ENCODE measurements at places on chromosomes 5 and 9. TPM values are rescaled to one million over a fixed set of nuclear protein-coding genes. Genes with fewer than 3 reads are reported as not detected.

SMC2 gene
- 2.6 TPM for polyA plus RNA-seq

IL13 gene
- polyA plus RNA-seq: not detected

IFNA14 gene
- not detected for polyA plus RNA-seq

PCDHGA3 gene
- polyA plus RNA-seq: 0.67 TPM

CYLC2 gene
- not detected for polyA plus RNA-seq

PCDHGC5 gene
- not detected for polyA plus RNA-seq

KIF4B gene
- polyA plus RNA-seq: 0.03 TPM

INSL4 gene
- polyA plus RNA-seq: not detected

ZNF189 gene
- 6.1 TPM for polyA plus RNA-seq

IRX2 gene
- polyA plus RNA-seq: 0.03 TPM

WDR31 gene
- 2.7 TPM for polyA plus RNA-seq

PCDHA10 gene
- not detected for polyA plus RNA-seq

DNA sequence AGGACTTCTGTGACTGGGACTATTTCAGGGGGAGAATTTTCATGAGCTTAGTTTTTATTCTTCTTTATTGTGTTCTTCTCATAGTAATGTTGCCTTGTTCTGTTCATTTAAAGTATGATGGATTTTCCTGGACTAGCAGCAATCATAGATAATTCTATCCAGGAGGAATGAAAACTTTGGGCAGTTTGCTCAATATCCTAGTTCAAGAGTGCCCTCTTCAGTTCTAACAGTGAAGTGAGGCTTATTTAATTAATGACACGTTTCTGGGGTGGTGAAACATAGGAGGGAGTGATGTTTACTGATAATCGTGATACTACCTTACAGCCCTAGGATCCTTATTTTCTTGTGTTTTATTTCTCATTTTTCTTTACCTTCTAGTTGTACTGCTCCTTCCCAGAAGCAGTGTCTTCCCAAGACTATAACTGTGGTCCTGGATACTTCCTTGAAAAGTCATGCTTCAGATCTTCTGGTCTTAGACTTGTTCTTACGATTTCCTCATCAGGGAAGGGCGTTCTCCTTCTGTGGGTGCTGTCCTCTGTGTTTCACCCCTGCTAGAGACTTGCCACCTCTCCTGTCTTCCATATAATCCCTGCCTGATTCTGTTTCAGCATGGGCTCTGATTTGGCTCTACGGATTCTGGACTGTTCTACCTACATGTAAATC, 57.4 kb downstream of the CFAP95 start:
- no peak for DNase-seq

DNA sequence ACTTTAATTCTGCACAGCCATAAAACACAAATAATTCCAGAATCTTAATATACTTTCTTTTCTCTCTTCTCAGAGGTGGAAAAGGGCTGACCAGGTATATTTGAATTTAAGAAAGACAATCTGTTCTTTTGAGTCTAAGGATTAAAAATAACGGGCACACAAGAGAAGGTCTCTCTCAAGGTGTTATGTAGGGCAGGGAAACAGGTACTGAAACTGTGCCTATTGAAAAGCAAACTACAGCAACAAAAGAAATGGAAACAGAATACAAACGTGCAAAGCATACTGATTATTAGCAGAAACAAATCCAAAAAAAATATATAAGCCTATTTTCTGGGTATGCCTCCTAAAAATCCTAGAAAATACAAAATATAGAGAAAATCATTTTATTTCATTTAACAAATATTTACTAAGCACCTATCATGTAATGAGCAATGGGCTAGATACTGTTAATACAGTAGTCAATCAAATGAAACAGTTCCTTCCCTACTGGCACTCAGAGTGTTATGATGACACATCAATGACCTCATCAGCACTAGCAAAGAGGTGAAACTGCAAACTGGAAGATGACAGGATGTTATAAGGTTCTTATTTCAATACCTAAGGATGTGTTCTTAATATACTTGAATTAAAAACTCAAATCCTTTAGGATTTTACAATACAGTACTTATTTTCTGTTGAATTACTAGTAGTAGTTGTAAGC, 87.7 kb downstream of the AUH start:
- no peak for DNase-seq

DNA sequence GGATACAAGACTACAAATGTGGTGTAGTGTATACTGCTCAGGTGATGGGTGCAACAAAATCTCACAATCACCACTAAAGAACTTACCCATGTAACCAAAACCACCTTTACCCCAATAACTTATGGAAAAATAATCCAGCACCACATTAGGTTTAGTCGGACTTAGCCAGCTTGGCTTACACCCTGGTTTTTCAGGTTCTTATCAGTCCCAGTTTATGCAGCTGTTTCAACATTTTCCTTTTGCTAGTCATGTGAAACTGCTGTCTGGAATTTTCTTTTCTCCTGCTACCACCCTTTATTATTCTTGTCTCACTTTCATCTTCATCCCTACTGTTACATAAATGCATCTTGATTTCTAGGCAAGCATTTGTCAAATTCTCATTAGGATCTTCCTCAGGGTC, 51.5 kb downstream of the STK32A start:
- no peak for DNase-seq

GRCh38 chr9:95874989-95875304, 544 bp upstream of the ERCC6L2 start:
- DNase-seq: peak; percentile 66

DNA sequence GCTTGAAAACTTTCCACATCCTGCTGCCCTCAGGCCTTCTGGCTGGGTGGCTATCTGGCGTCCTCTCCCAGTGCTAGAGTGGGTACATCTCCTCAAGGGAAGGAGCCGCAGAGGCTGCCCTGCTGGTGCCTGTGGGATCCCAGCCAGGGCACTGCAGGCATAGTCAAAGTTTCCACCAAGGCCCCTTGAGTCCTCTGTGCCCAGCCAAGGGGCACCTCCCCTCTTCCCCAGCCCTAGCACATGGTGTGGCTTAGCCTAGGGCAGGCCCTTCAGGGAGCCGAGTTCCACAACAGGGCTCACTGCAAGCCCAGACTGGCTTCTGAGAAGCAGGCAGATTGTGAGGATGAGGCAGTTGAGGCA, 103.2 kb downstream of the RGS3 start:
- DNase-seq: no peak

DNA sequence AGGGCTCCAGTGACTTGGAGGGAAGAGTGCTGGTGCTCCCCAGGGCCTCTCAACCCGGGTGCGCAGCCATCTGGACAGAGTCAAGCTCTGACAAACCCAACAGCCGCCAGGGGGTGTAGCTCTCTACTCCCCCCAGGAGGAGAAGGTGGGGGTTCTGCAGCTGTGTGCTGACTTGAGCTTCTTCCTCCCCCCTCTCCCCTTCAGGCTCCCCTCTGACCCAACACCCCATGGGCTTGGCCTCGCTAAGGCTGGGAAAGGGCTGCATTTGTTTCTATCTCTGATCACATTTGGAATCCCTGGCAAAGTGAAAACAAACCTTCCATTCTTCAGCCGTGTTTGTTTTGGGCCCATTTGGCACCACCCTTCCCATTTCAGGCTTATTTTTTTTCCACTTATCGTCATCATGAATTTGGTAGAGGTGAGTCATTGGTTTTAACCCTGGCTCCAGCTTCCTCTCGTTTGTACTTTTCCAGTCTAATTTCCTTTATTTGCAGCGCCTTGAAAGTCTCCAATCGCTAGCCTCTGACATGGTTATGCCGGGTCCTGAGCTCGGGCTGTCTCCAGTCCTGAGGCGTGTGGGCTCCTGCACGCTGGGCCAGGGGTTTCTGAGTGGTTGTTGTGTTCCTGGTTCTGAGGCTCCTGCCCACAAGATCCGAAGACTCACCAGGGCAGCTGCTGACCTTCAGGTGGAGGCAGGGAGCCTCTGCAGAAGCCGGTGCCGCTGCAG, 36.1 kb downstream of the DAP start:
- DNase-seq: peak; percentile 41

DNA sequence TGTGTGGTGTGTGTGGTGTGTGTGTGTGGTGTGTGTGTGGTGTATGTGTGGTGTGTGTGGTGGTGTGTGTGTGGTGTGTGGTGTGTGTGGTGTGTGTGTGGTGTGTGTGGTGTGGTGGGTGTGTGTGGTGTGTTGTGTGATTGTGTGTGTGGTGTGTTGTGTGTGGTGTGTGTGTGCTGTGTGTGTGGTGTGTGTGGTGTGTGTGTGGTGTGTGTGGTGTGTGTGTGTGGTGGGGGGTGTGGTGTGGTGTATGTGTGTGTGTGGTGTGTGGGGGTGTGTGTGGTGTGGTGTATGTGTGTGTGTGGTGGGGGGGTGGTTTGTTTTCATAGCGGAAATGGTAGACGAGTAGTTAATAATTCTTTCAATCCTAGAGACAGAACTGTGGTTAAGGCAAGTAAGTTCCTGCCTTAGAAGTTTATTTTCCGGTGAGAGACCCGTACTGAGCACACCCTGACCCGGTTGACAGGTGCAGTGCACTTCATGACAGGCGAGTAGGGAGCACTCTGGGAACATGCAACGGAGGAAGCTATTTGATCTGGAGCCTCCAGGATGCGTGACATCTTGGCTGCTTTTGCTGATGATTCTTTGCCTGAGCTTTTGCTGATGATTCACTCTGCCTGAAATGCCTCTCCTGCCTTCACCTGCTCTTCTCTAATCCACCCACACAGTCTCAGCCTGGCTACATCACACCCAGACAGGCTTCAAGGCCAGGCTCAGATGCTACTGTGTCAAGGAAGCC, 21.7 kb upstream of the FAT2 start:
- peak; percentile 65 for DNase-seq

GRCh38 chr9:126521551-126521950, 92.2 kb upstream of the LMX1B start:
- no peak for DNase-seq

GRCh38 chr5:141560725-141561483, 57.9 kb downstream of the DIAPH1 start:
- peak; percentile 76 for DNase-seq

DNA sequence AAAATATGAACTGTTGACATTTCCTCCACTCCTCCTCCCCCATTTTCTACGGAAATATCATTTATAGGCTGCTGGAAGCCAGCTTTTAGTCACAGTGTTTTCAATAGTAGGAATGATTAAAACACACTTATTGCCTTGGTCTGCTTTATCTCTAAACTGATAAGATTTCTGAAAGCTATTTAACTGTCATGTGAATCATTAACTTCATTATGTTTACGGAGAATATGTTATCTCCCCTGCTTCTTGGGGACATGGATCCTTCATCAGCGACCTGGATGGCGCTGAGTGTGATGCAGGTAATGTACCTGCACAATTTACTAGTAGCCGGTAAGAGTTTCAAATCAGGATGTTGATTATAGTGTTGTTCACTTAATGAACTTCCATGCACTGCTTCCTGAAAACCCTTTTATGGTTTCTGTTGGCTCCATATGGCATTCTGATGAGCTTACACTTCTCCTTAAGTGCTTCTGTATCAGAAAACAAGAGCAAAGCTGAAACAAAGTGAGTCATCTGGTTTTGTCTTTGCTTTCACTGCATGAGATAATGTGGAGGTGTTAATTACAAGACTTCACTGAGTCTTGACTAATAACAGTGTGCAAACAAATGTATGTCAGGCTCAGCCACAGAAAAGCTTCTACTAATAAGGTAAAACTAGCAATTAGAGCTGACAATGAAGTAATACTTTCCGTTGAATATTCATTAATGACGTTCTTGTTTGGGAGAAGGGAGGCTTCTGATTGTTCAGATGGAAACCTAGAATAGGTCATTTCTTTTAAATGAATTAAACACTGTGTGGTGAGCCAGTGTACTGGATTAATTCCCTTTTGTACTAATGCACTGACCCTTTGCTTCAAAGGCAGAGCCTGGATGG, 162.4 kb upstream of the ZNF608 start:
- DNase-seq: no peak

- DNase-seq: no peak
Measured at GRCh38 chr9:129270205-129270604, 92.1 kb upstream of the IER5L start.

- DNase-seq: no peak
Measured at GRCh38 chr9:20854444-20854843, 170.4 kb downstream of the FOCAD start.

GRCh38 chr9:1008216-1008615, 31.8 kb downstream of the DMRT3 start:
- DNase-seq: no peak

DNA sequence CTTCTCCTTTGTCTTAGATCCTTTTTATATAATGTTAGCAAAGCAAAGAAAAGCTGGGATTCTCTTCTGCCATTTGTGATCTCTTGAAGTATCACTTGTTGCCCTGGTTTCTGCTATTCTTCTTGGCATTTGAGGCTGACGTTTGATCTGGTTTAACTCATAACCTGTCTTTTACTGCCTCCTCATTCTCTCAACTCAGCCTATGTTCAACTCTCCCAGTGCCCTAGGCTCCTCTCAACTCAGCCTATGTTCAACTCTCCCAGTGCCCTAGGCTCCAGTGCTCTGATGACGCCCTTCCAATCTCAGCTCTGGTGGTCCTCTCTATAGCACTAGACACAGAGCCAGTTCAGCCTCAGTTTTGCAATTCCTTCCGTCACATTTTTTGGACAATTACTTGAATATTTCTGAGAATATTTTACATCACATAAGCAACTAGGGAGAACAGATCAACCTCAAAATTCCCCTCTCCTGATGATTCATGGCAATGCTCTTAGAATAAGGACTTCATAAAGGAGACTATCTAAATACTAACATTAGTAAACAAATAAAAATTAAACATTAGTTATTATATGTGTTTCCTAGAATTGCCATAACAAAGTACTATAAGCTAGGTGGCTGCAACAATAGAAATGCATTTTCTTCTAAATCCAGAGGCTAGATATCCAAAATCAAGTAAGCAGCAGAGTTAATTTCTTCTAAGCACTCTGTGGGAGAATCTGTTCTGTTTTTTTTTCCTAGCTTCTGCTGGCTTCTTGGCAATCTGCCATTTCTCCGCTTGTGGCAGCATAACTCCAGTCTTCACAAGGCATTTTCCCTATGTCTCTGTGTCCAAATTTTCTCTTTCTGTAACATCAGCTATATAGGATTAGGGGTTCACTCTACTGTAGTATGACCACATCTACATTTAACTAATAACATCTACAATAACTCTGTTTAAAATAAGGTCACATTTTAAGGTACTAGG, 662.1 kb upstream of the FTMT start:
- no peak for DNase-seq

- DNase-seq: no peak
Measured at GRCh38 chr5:37769840-37770239, 70.0 kb downstream of the GDNF start.

DNA sequence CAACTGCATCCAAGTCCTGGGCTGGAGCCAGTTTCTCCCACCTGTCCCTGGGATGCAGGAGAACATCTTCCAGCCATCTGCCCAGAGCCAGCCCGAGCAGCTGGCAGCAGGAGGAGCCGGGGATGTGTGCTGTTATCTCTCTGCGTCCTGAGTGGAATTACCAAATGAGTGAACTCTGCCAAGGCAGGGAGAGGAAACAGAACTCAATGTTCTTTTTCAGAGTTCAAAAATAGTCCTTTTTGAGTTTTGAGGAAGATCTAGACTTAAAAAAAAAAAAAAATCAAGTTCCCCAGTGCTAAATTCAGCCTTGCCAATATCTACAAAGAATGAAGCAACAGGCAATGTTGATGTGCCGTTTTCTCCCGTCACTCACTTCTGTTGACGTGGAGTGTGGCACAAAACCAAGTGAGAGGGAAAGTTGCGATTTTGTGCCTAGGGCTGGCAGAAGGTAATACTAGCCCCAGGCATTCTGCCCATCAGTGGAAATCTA, 56.2 kb downstream of the TMOD1 start:
- peak; percentile 73 for DNase-seq

GRCh38 chr5:41325074-41325473, 111.7 kb upstream of the C6 start:
- no peak for DNase-seq
